AG10803 (cell line): ENCODE measurements at places on chromosomes 12 and 14.

DNA sequence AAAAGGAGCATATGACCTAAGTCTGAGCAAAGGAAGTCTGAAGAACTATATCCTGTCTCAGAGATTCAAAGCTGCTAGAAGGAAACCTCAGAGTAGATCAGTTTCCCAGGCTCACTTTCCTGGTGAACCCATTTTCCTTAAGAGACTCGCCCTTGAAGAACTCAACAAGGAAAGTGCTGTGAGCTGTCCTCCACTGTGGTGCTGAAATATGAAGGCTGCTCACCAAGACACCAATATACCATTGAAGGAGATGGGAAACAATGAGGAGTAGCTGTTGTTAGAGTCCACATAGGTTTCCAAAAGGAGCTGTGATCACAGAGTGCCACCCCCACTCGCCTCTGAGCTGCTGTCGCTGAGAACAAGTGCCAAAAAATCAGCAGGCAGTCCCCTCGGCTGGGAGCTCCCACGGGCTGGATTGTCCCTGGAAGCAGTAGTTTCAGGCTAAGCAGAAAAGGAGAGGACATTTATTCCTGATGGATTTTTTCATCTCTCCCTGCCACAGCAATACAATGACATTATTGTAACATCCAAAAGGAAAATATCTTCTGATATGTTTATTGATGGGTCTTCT, 282.1 kb downstream of the RPS29 start:
- peak; percentile 3 for DNase-seq

DNA sequence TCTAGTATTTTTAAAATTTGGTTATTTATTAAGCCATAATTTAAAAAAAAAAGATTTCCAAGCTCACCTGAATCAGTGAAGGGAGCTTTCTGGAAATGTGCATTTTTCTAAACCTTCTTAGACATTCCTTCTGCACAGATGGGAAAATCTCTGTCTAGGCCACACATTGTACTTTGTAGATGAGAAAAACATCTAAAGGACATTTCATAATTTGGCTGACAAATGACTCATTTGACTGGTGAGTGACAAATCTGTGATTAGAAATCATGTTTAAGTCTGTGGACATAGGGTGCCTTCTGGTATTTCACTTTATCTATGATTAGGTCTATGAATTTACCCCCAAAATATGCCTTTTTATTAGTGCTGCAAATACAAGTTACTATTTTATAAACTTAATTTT, 1044.9 kb upstream of the FLRT2 start:
- no peak for DNase-seq

DNA sequence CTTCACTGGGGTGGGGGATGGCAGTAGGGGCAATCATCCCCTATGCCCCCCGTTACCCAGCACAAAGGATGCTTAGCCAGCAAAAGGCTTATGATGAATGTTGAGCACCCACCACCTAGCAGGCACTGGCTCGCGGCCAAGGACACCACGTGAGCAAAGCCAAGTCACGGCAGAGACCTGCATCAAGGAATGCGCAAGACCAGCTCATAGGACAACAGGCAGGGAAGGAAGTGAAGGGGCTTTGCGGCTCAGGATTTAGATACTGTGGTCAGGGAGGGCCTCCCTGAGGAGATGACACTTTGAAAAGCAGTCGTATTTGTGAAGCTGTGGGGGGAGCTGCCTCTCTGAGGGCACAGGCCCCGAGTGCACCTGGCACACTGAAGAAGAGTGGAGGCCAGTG, 32.8 kb downstream of the SH2B3 start:
- peak; percentile 32 for DNase-seq

GRCh38 chr14:75274899-75275569, 3.6 kb upstream of the FOS start:
- DNase-seq: no peak
